ENCODE measurements at places on chromosomes 4 and X.
A peak's percentile ranks its signal among the peaks of the same experiment; 100 is the strongest.

GRCh38 chr4:150230561-150230960 lies 152.3 kb downstream of the DCLK2 start:
- no peak for DNase-seq

- DNase-seq = no peak
Observed at GRCh38 chr4:1243451-1244080, 5.4 kb downstream of the CTBP1 start.

DNA sequence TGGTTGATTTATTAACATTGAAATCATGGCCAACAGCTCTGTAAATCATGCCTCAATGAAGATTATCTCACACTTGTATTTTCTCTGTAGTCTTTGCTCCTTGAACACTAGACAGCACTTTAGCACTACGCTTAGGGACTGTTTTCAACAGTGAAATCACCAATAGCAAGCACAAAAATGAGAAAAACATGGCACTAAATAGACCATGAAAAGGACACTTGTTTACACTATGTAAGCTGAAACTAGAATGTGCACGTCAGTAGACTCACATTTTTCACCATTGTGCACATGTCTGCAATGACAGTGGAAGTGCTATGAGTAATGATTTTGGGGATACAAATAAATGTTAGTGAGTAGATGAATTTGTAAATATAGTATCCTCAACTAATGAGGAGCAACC lies 3.1 kb downstream of the BMP2K start:
- no peak for DNase-seq

DNA sequence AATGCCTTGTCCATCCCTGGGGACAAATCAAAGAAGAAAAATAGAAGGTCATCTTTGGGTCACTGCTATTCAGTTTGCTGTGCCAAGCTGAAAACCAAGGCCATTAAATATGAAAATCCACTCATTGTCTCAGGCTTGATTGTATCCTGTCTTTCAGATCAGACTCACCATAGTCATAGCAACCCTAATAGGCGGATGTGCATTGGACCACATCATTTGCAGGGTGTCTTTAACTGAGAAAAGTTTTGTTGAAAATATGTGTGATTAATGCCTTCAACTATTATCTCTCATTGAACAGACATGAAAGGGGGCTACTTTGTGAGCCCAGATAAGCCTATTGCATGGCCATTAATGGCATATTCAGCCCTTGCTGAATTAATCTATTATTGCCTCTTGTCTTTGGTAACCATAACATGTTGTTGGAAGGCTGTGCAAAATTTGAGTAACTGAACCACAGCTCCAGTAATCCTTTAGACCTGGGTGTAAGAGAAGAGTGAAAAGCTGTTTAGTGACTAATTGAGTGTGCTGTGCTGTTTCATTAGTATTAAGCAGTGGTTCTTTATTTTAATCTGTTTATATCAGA lies 453.6 kb upstream of the EPHA5 start:
- no peak for DNase-seq

DNA sequence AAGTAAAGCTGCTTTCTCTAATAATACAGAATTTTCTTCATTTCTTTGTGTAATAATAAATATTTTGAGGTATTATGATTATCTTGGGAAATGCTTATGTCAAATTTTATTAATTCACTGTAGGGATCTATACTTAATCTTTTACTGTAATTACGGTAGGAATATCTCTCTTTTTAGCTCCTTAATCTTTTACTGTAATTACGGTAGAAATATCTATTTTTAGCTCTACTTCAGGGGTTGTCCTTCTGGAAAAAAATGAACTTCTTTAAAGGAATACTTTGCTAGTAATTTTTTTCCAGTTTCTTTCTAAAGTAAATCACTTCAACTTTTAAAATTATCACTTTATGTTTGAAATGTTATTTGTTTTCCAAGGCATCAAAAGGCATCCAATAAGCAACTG lies 2229.4 kb upstream of the AGA start:
- DNase-seq = no peak

GRCh38 chrX:23783589-23784469 lies 856 bp downstream of the SAT1 start:
- DNase-seq = no peak

- no peak for DNase-seq
Observed at GRCh38 chrX:101484135-101484534, 1.1 kb upstream of the ARMCX4 start.

- DNase-seq = no peak
Observed at GRCh38 chr4:66052426-66052825, 382.1 kb upstream of the EPHA5 start.

DNA sequence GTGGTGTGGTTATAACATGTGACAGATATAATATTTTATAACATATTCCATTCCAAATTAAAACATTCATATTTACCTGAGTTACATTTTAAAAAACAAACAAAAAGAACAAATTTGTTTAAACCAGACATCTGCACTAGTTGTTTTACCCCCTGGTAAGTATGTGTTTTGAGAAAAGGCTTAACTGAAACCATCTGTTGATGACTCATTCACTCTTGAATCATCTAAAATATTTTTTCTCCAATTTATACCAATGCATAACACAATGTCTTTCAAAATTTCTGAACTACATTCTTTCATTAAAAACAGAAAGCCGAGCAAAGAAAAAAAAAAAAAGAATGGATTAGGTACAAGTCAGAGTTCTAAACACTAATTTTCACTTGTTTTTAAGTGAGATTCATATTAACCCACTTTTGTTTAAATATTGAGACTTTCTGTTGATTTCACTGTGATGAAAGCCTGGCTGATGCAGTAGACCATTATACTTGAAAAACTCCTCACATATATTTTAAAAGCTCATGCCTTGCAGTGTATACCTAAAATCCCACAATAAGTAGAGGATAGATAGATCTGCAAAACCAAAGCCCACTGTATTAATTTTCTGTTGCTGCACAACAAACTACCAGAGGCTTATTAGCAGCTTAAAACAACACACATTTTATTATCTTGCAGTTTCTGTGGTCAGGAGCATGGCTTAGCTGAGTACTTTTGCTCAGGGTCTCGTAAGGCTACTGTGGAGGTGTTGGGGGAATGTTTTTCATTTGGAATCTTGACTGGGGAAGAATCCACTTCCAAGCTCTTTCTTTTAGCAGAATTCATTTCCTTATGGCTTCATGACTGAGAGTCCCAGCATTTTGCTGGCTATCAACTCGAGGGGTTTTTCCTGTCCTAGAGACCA lies 221.5 kb downstream of the PCDH18 start:
- no peak for DNase-seq

GRCh38 chr4:94650690-94651089 lies 107.1 kb upstream of the BMPR1B start:
- no peak for DNase-seq

DNA sequence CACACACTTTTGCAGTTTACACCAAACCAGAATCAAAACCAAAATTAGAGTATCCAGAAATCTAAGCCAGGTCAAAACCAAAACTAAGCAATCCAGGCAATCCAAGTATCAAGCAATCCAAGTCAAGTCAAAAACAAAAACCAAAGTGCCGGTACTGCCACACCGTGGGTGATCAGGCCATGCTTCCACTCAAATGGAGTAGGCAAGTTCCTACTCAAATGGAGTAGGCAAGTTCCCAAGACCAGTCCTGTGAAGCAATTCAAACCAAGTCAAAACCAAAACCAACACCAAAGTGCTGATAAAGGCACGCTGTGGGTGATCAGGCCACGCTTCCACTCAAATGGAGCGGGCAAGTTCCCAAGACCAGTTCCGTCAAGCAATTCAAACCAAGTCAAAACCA lies 31.3 kb downstream of the MID1 start:
- no peak for DNase-seq

GRCh38 chrX:36575670-36576069 lies 432.5 kb upstream of the FAM47C start:
- no peak for DNase-seq

DNA sequence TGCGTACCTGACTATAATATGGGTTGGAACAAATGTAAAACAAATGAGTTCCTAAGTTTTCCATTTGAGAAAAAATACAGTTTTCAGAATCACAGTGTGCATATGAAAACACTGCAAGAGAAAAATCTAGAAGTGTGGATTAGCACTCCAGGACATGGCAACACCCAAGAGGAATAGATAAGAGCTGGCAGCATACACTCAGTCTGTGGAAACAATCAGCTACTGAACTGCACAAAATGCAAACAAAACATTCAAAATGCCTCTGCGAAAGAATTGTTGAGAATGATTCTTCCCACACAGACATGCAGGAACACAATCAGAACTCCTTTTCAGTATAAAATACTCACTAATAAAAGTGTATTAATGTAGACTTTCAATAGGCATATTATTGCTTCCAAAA lies 39.9 kb downstream of the ATP8A1 start:
- no peak for DNase-seq

GRCh38 chr4:75643651-75644050 lies 13.3 kb upstream of the CDKL2 start:
- DNase-seq = no peak

GRCh38 chr4:184203300-184203699 lies 14.4 kb downstream of the ENPP6 start:
- no peak for DNase-seq

GRCh38 chr4:138290805-138291204 lies 48.7 kb upstream of the SLC7A11 start:
- no peak for DNase-seq

GRCh38 chrX:54934890-54935289 lies 14.3 kb downstream of the TRO start:
- DNase-seq = no peak

GRCh38 chrX:137194164-137194563 lies 160.4 kb upstream of the GPR101 start:
- DNase-seq = peak; percentile 0

GRCh38 chrX:123169247-123169901 lies 14.7 kb upstream of the GRIA3 start:
- DNase-seq = no peak

DNA sequence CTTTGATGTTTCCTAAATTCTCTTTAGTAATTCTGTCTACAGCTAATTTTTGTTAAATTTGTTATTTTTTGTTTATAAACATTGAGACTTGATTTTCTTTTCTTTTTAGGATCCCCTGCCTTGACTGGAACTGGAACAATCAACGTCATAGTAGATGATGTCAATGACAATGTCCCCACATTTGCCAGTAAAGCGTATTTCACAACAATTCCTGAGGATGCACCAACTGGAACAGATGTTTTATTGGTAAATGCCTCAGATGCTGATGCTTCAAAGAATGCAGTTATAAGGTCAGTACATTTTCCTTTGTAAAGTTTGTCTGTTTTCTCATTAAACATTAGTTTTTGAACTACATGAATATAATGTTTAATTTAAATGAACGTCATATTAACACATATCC lies 119.4 kb downstream of the FAT4 start:
- no peak for DNase-seq

- DNase-seq = no peak
Observed at GRCh38 chr4:73275318-73275654, 16.7 kb upstream of the ANKRD17 start.

- no peak for DNase-seq
Observed at GRCh38 chrX:130869239-130869638, 33.8 kb downstream of the ENOX2 start.

DNA sequence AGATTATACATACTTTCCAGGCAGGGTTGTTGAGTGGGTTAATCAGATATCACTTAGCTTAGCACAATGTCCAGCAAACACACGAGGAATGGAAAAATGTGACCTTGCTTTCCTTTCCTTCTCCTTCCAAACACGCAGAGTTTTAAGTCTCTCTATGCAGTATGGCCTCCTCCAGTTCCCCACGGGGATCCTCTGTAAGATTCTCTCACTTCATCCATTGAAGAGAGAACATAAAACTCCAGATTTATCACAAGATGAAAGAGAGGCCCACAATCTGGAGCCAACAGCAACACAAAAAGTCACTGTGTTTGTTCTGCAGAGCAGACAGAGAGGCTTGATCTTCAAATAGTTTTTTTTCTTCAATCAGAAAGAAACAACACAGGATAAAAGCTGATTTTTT lies 336.8 kb upstream of the CLNK start:
- no peak for DNase-seq

DNA sequence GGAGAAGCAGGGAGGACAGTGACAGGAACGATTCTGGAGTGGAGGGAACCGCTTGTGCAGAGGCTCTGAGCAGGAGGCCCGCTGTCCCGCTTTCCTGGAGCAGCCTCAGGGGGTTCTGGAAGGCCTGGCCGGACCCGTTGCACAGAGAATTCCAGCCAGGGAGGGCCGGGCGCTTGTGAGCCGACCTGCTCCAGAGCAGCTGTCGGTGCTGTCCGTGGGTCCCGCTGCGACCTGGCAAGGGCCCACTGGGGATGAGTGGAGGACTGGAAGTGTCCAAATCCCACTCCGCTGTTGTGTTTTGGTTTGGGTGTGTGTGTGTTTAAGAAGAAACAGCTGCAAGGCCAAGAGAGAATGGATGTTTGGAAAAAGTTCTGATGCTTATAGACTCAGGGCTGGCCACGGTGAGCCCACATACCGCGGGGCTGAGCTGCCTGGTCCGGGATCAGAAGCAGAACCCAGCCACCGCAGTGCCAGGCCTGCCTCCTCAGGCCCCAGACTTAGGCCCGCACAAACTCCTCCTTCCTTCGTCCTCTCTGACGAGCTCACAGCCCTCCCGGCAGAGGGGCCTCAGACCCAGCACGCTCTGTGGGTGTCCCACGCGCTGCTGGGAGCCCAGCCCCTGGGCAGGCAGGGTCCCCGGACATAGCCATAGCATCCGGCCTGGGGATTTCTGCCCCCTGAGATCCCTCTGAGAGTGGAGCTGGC lies 73.9 kb downstream of the HTRA3 start:
- DNase-seq = no peak

DNA sequence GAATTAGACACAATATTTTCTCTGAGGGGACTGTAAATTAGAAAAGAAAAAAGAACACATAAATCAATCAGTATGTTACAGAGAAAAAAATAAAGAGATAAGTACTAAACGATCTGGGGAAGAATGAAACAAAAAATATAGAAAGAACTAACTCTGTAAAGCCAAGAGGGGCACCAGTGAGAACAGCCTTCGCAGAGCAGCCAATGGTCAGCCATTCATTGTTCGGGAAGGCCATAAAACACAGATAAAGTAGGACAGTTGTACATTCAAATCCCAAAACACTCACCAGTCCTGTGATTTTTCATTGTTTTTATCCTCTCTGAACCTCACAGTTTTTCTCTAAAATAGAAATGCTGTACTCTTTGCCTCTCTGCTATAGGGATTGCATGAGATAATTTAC lies 127.9 kb downstream of the NEK1 start:
- DNase-seq = no peak

DNA sequence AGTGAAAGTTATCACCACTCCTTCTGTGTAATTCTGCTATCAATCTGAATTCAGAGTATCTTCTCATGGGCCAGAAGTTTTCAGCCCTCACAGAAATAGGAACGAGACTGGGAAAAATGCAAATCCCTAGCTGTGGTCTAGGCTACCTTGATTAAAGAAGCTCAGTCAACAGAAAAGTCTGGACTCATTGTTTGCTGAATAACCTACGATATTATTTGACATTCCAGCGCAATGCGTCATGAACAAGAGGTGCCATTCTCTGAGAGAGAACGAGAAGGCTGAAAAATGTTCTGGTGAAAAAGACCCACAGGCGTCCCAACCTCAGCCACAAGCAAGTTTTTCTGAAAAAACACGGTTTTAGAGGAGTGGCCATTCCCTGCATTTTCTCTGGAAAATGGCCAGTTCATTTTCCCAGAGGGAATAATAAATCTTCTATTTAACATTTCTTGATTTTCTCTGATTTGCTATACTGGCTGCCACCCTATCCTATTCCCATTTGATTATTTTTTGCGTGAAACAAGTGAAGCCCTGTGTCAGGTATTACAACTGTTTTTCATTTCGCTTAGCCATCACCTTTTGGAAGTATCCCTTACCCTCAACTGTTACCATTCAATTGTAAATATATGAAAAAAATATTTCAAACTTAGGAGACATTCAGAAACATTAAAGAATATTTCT lies 1117.6 kb upstream of the PRKX start:
- DNase-seq = no peak

- no peak for DNase-seq
Observed at GRCh38 chr4:155974476-155974749, 20.7 kb upstream of the CTSO start.

All from stimulated activated CD4-positive, alpha-beta T cell treated with anti-CD3 and anti-CD28 coated beads, Interleukin-1b, Interleukin-23, amount 100 ng/mL, for 1 hour (primary cell).